ENCODE measurements at places on chromosomes 2 and 18. TPM values are rescaled to one million over a fixed set of nuclear protein-coding genes. Genes with fewer than 3 reads are reported as not detected.

DNA sequence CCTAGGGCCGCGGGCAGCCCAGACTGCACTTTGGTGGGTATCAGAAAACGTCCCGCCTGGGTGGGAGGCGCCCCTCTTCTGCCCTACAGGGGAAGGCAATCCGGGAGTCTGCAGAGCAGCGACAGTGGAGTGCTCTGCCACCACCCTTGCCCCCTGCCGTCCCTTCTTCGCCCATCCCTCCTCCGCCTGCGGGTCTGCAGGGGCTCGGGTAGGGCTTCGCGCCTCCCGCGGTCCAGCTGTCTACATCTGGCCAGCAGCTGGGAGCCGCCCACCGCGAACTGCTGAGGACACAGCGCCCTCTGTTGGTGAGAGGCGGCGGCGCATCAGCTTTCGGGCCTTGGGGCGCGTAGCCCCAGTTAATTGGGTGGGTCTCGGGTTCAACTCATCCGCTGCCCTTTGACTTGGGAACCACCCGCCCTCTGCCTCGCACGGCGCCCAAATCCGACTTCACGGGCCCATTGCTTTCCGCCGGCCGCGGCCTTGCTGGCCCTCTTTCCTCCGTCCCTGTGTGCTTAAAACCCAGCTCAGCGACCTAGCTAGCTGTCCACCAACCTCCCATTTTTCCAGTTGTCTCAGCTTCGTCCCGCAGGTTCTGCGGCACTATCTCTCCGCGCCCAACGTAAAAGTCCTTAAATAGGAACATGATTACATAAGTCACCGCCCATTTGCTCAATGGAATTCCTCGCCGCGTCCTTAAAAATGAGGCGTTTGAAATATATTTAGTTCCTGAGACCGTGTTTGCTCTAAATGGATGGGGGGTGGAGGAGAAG, 17.6 kb downstream of the WNT10A start:
- peak; percentile 73 for DNase-seq

DNA sequence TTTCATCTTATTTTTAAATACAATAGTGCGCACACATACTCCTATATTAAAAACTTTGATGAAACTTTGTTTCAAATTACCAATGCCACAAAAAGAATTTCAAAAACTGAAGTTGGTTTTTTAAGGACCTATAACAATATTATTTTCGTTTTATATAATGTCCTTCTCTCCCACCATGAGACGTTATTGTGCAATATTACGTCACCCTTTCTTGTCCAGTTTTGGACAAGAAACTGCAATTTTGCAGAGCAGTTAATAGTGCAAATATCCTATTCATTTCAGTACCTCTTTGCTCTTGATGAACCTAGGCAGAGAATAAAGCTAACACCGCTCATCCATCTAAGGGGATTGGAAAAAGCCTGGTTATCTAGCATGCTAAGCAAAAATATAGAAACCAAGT, 9.7 kb upstream of the ZNF516 start:
- DNase-seq = no peak

The IL18R1 gene
- total RNA-seq = not detected

The CRYGA gene
- total RNA-seq = not detected

The REEP1 gene
- total RNA-seq = 4.8 TPM

- DNase-seq = peak; percentile 91
These were observed at the start of gene NEDD4L for GRCh38 chr18:58043491-58044369. Gene NEDD4L, plus strand, starts transcription at chr18:58044226. Its CDS starts 435 bp downstream, at chr18:58044661.

DNA sequence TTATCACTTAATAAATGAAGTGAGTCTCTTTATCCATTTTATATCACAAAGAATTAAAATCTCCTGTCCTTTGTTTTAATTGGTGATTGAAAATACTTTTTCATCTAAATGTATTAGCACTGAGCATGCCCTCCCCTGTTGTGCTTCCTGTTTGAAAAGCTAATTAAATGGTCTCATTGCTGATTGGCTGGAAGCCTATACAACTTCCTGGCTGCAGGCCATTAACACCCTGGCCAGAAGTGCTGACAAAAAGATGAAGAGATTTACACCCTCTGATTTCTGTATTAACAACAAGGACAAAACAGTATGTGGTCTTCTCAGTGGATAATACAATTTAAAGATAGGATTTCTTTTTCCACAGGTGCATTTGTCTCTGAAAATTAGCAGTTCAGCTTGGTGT, 548.0 kb downstream of the DCC start:
- DNase-seq = peak; percentile 96

DNA sequence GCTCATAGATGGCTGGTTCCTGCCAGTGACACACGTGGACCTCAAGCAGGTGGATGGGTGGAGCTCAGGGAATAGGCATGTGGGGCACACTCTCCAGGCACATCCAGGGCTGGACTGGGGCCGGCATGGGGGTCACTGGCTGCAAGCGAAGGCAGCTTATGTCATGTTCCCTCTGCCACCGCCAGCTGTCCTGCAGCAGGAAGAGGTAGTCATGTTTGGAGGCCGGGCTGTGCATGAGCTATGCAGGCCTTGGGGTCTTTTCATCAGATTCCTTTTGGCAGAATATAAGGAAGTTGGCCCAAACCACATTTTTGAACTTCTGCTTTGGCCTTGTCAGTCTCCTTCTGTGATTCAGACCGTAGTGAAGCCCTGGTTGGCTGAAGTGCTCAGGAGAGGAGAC, 61.5 kb downstream of the AGAP1 start:
- DNase-seq = no peak

DNA sequence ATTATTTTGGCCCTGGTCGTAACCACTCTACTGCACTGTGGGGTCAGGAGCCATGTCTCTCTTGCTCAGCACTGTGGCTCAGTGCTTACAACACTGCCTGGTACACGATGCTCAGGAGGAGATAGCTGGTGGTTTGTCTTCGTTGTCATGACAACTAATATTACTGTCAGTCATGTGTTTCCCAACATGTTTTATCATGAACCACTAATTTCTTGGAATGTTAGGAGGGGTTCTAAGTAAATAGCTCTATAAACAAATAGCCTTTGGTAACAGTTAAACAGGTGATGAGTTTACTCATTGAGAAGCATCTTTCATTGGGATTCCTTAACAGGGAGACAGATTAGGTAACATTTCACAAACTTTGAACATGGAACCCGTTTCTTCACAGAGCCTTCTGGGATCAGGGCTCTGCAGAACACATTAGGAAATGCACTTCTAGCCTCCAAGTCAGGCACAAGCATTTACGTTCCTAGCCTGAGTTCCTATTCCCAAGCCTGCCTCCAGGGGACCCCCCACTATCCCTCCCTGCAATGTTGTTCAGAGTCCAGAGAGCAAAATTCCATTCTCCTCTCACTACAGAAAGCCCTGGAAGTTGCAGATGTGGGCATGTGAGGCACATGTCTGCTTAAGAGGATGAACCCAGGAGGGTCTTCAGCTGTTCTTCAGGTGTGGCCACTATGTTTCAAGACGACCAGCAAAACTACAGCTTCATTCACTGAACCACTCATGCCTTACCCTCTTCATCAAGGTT, 6.4 kb upstream of the RBM44 start:
- DNase-seq = peak; percentile 17

The VWC2L gene
- not detected for total RNA-seq

The CD8A gene
- total RNA-seq = not detected

The CTDP1 gene
- total RNA-seq = 22.6 TPM

The FRZB gene
- total RNA-seq = 3.6 TPM

DNA sequence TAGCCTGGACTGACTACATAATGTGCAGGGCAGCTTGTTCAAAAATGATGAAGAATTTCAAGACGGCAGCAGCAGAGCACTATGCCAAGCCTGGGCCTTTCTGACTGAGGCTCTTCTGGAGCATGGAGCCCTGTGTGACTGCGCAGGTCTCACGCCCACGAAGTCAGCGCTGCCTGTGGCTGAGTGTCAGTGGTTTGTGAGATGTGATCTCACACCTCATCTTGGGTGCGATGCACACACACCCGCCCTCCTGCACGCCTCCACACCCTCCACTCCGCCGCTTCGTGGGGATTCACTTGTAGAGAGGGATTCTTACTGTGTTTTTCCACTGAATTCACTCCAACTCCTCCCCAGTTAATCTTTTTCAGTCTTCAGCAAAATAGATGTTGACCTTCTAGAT, 103.9 kb downstream of the VIT start:
- no peak for DNase-seq

DNA sequence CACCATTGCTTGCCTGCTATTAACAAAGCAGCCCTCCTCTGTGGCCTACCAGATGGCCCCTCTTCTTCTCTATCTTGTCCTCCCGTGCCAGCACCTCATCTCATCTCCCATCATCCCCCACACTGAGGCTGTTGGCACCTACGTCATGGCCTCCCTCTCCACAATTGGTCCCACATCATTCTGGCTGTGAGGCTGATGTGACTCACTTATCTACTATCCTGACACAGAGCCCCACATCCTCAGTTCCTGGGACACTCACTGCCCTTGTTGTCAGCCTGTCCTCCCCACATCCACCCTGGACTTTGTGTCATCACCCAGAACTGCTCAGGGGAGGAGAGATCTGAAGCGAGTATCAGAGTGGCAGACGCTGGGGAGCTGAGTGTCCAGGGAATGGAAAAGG, 102.9 kb downstream of the MRO start:
- no peak for DNase-seq

Data from A673 (cell line).